WTC11 (cell line): ENCODE measurements at places on chromosomes 1 and 21.

- DNase-seq, result no peak
These were observed 64.7 kb downstream of the NRIP1 start for GRCh38 chr21:15000081-15000480.

DNA sequence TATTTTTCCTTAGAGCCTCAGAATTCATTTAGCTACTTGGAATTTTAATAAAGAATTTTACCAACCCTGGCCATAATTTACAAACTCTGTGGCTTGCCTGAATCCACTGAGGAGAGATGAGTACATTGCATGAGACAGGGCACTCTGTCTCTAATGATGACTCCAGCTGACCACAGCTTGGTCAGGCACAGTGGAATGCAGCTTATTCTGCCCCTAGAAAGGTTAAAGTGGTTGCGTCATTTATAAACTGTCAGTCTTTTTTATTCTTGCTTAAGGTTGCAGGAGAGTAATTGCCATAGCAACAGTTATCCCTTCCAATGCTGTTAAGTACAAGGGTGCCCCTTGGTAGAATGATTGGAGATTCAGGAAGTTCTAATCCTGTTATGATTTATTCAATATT, 28.3 kb downstream of the PDE4B start:
- no peak for DNase-seq

- peak; percentile 43 for DNase-seq
These were observed 28.4 kb downstream of the SLAMF6 start for GRCh38 chr1:160494620-160495019.

GRCh38 chr1:246659594-246660140, 64.5 kb upstream of the SCCPDH start:
- DNase-seq, result no peak

GRCh38 chr1:1536019-1536937, 4.1 kb downstream of the TMEM240 start:
- no peak for DNase-seq

DNA sequence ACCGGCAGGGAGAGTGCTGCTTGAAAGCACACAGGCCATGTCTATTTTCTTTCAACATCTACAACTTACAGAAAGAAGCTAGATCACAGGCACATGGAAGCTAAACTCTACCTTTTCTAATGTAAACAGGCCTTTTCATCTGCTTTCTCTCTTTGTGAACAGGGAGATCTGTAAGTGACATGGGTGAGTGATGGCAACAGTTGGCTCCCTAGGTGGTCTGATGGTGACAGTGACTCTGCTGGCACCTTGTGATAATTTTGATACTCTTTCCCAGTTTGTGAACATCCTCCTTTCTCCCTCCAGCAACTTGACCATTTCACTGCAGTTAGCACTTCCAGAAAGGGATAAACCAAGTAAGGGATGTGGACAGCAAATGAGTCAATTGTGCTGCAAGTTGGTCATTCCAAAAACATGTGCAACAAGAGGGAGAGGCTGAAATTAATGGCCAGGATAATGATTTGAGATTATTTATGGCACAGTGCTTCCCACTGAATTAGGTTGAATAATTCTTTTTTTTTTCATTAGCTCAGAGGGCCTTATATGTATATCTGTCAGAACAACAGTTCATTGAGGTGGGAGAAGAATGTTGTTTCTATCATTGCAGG, 89.5 kb downstream of the XCL2 start:
- no peak for DNase-seq

GRCh38 chr1:42359466-42359865, 21.1 kb upstream of the RIMKLA start:
- no peak for DNase-seq

GRCh38 chr1:245485996-245486395, 331.2 kb downstream of the KIF26B start:
- no peak for DNase-seq

GRCh38 chr1:92481971-92482664, 4.6 kb downstream of the GFI1 start:
- peak; percentile 31 for DNase-seq

- DNase-seq, result no peak
These were observed 569.6 kb upstream of the ADGRL2 start for GRCh38 chr1:81230983-81231728.

- DNase-seq, result no peak
These were observed 34.1 kb downstream of the KRTAP20-3 start for GRCh38 chr21:30676737-30677136.

DNA sequence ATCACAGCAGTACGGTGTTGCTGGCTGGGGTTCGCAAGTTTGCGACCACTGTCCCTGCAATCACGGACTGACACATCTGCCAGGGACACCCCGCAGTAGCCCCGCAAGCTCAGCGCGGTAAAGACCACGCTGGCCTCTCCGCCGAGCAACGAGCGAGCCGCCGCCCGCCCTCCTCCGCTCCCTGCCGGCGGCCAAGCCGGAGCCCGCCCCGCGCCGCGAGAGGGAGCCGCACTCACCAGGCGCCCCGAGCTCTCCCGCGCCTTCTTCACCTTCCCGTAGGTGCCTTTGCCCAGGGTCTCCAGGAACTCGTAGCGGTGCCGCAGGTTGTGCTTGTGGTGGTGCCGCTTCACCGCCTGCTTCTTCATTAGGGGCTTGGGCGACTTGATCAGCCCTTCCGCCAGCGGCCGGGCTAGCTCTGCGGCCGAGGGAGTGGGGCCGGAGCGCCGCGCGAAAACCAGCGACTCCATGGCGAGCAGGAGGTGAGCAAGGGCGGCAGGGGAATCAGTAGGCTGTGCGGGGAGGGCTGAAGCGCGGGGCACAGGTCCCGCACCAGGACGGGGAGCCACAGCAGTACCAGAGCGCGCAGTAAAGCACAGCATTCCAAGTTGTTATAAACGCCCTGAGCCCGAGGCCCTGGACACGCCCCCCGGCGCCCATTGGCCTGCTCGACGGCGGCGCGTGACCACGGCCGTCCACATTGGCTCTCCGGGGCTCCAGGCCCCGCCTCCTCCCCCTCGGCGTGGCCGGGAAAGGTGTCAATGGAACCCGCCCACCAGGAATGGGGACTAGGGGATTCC, at the start of gene NUAK2:
Gene NUAK2, minus strand, starts transcription at position 584 of the 797 bp plus-strand sequence. Its CDS starts 117 bp downstream, at position 467.
- DNase-seq, result peak; percentile 98

- DNase-seq, result no peak
These were observed 89.6 kb upstream of the GPR88 start for GRCh38 chr1:100448366-100448765.

- DNase-seq, result no peak
These were observed 42.9 kb upstream of the PLA2G2C start for GRCh38 chr1:20229171-20229570.

DNA sequence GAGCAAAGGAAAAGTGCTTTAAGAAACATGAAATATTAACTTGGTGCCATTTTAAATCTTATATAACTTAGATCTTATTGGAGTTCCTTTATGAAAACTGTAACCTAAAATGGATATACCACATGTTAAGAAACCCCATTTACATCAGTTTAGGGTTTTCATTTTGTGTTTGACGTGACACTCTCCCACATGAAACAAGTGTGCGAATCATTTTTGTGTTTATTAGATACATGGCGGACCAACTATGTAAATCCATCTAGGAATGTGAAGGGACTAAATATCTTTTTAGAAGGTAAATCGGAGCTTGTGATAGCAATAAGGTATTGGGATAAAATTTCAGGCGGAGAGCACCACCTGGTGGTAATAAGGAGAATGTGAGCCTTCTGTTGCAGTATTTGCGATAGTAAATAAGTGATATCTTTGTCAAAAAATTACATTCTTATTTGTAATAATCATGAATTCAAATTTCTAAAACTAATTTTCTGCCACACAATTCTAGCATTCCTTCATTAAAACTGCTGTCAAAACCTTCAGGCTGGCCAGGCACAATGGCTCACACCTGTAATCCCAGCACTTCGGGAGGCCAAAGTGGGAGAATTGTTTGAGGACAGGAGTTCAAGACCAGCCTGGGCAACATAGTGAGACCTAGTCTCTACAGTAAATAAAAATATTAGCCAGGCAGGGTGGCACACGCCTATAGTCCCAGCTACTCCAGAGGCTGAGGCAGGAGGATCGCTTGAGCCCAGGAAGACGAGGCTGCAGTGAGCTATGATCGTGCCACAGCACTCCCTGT, 31.3 kb downstream of the SMAP2 start:
- no peak for DNase-seq

GRCh38 chr1:182723200-182723599, 38.8 kb upstream of the RGS8 start:
- no peak for DNase-seq

DNA sequence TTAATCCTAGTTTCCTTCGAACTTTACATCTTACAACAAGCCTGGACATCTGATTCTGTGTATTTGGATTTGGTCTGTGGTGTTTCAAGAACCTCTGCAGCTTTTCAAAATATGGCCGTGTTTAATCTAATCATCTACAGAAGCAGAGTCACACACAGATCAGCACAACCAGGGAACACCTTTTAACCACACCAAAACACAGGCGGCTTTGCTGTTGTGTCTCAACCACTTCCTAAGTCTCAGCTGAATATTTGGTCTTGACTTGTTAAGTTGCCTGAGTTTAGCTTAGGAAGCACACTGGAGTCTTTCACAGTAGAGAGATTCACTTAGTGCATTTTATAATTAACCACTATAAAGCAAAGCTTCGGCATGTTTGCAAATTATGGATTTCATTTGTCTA, 17.1 kb downstream of the ADAMTS5 start:
- no peak for DNase-seq

DNA sequence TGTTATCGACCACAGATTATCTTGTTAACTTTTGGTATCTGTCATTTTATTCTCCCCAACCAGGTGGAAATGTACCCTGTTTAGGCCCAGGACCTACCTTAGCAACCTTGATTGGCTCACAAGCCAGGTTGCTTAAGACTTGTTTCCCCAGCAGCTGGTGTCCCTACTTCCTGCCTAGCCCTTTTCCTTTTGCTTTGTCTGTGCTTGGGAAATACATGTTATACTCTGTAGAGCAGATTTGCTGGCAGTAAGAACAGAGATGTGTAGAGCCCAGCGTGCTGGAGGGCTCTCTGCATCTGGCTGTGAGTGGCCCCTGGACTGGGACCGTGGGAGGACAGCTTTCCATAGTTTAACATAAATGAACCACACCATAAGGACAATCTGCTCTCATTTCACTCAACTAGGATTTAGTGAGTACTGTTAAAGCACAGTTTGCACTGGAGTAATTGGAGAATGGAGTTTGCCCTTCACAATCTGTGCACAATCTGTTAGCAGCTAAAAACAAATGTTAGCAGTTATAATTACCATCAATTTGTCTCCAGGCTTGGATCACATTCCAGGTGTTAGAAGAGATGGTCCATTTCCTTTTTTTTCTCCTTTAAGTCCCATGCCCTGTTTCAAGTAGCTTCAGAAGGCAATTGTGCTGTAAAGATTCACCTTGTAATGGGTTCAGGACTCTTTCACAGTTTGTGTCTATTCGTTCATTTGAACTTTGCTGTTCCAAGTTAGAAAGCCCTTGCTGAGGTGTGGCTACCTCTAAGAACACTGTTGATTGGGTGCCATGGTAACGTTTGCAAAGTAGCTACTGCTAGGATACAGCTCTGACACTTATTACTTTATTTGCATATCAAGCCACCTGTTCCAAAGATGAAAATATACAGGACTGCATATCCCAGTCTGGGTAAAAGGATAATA, at the start of gene APOBEC4:
Gene APOBEC4, minus strand, starts transcription at position 770 of the 915 bp plus-strand sequence. CDS start 4,535 bp downstream, outside the sequence.
- DNase-seq, result no peak

DNA sequence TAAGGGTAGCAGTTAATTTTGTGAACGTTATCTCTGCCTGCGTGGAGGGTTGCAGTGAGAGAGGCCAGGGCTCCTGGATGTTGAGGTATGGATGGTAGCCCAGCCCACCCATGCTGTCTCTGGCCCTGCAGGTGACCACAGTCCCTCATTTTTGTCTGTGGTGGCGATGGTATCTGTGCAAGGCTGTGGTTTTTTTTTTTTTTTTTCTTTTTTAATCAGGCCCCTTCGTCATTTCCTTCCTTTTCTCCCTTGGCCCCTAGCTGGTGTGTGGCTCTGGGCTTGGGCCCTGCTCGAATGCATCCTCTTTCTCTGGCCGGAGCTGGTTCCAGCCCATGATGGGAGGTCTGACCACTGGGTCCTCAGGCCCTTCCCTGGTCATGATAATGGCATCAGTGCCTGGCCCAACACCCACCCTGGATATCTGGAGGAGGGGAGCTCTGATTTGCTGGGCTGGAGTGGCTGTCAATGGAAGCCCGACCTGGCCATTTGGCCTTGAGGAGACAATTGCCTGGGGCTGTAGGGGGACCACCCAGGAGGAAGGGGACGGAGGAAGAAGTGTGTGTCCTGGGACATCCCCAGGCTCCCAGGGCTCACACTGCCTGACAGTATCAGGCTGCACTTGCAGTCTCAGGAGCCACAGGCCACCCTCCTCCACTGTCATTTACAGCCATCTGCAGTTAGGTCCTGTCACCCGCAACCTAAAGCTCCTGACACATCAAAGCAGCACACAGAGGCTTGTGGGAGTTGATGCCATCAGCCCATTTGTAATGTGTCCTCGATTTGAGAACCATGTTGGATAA, 8.1 kb upstream of the RNF187 start:
- peak; percentile 69 for DNase-seq

- no peak for DNase-seq
These were observed 3.4 kb upstream of the ETS2 start for GRCh38 chr21:38802050-38803026.

DNA sequence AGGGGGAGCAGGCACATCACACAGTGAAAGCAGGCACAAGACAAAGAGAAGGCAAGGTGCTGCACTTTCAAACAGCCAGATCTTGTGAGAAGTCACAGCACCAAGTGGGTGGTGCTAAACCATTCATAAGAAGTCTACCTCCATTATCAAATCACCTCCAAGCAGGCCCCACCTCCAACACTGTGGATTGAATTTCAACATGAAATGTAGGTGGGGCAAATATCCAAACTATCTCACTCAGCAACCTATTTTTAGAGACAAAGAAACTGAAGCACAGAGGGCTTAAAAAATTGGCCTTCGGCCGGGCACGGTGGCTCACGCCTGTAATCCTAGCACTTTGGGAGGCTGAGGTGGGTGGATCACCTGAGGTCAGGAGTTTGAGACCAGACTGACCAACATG, 90.4 kb downstream of the UBE2U start:
- DNase-seq, result no peak

GRCh38 chr1:205676002-205676401, 4.3 kb downstream of the SLC45A3 start:
- no peak for DNase-seq

GRCh38 chr1:159341736-159342135, 39.6 kb downstream of the FCER1A start:
- DNase-seq, result no peak

GRCh38 chr1:22410401-22410800, 41.2 kb upstream of the ZBTB40 start:
- DNase-seq, result no peak

- DNase-seq, result no peak
These were observed 18.3 kb upstream of the PADI4 start for GRCh38 chr1:17289721-17290120.

DNA sequence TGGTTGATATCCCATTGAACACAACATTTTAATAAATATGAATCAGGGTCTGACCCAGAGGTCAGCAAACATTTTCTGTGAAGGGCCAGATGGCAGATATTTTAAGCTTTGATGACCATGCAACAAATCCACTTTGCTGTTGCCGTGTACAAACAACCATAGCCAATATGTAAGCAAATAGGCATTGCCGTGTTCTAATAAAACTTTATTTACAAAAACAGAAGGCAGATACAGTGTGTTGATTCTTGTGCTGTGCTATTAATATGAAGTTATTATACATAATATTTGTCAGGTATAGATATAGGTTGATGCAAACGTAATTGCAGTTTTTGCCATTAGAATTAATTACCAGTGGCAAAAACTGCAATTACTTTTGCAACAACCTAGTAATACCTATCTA, 8.8 kb upstream of the XCL1 start:
- DNase-seq, result no peak

GRCh38 chr1:29569971-29570634, 333.8 kb downstream of the PTPRU start:
- DNase-seq, result no peak

GRCh38 chr1:237431448-237431847, 389.5 kb downstream of the RYR2 start:
- no peak for DNase-seq
